Ovary (tissue), 10 donors: ENCODE measurements at places on chromosomes 12 and 14. TPM values are rescaled to one million over a fixed set of nuclear protein-coding genes. Genes with fewer than 3 reads are reported as not detected.

DNA sequence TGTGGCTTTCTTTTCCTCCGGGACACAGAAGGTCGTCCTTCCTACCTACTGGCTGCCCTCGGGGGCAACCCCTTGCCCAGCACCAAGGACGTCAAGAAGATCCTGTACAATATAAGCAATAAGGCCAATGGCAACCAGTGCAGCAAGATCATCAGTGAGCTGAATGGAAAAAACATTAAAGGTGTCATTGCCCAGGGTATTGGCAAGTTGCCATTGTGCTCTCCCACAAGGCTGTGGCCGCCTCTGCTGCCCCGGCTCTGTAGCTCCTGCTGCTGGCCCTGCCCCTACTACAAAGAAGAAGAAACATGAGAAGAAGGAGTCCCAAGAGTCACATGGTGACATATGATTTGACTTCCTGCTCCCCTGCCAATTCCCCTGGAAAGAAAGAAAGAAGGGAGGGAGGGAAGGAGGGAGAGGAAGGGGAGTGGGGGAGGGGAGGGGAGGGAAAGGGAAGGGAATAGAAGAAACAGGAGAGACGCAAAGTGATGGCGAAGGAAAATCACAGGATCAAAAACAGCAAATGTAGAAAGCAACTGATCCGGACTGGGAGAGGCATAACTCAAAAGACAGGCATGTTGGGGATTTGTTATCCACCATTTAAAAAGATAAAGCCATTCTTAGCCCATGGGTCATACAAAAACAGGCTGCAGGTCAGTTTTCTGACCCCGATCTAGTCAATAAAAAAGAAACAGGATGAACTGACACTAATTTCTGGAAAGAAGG is 61.3 kb upstream of the RESF1 start:
- H3K36me3 ChIP-seq, result no peaks in the 10 kb centered on the region
- no peak overlapping the region for H3K4me3 ChIP-seq
- no peaks in the 10 kb centered on the region for H3K27me3 ChIP-seq

DNA sequence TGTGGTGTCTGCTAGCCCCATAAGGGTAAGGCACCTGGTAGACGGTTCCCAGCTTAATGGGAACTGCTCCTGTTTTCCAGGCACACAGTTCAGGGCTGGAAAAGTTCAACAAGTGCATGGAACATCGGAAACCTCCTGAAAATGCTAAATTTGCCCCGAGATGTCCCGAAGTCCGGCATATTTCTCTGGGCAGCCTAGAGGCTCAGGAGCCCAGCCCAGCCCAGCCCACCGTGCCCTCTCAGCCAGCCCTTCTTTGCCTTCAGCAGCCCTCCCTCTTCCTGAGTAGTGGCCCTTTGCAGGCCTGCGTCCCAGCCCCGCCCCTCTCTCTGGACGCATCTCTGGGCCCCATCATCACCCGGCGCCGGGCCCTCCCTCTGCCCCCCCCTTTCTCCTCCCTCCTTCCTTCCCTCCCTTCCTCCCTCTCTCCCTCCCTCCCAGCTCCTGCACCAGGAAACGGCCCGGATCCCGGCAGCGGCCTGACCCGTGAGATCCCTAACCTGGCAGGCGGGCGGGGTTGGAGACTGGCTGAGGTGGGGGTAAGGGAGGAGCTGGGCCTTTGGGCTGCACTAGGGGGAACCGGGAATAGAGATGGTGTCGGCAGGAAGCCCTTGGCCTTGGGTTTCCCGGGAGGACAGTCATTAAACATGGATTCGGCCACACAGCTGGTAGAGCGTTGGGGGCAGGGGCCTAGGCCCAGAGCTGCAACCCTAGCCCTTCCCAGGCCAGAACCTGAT is at the start of gene BCL2L2:
BCL2L2 (plus strand) TSS at position 422 of the 734 bp plus-strand sequence. CDS start 935 bp downstream, outside the sequence.
- DNase-seq, result peak; percentile 92
- H3K4me3 ChIP-seq, result peak within 1 kb of the TSS; percentile 67
- H3K36me3 ChIP-seq, result no peaks in the 10 kb centered on the region
- H3K4me1 ChIP-seq, result peaks cover 9% of the 10 kb centered on the region

FGF6 gene
- not detected for polyA plus RNA-seq

GRCh38 chr12:63823040-63823439 is 21.5 kb upstream of the SRGAP1 start:
- H3K27me3 ChIP-seq, result no peaks in the 10 kb centered on the region
- no peak for DNase-seq
- H3K4me3 ChIP-seq, result no peak overlapping the region
- no peak overlapping the region for H3K27ac ChIP-seq
- H3K4me1 ChIP-seq, result no peaks in the 10 kb centered on the region
- H3K36me3 ChIP-seq, result no peaks in the 10 kb centered on the region

LBHD2 gene
- polyA plus RNA-seq, result not detected

GRCh38 chr12:12558291-12558690 is 4.4 kb downstream of the DUSP16 start:
- no peak overlapping the region for H3K4me3 ChIP-seq

SLC17A8 gene
- polyA plus RNA-seq, result 0.11 TPM

BCL11B gene
- 0.08 TPM for polyA plus RNA-seq

GRCh38 chr14:65228956-65229747 is 126.8 kb upstream of the MAX start:
- DNase-seq, result no peak
- peak overlapping the region; percentile 36 for H3K4me3 ChIP-seq
- peaks cover 4% of the 10 kb centered on the region for H3K4me1 ChIP-seq

DNA sequence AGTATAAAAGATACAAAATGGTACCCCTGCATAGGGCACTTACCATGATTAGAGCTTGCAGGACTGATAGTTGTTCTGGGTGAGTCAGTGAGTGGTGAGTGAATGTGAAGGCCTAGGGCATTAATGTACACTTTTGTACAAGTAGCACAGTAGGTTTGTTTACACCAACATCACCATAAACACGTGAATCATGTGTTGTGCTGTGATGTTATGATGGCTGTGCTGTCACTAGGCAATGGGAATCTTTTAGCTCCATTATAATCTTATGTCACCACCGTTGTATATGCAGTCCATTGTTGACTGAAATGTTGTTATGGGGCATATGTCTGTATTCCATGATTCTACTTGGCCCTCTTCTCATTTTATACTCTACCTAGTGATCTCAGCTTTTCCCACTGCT is 11.8 kb downstream of the NUBPL start:
- no peak overlapping the region for H3K4me3 ChIP-seq
- no peaks in the 10 kb centered on the region for H3K36me3 ChIP-seq
- no peaks in the 10 kb centered on the region for H3K27me3 ChIP-seq

DNA sequence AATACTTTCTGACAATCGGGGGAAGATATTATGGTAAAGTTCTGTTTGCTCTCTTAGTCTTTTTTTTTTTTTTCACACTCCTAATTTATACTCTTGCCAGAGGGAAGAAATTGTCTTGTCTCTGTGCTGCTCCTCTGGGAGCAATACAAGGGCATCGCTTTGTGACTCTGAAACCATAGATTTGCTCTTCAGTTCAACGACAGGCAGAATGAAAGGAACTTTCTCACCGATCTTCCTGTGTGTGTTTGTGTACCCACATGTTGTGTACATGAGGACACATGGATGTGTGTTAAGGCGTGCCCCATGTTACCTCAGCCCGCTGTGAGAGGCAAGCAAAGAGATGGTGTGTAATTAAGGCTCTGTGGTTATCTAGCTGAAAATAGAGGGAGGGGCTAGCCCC is 457.6 kb downstream of the EGLN3 start:
- H3K4me3 ChIP-seq, result no peak overlapping the region
- no peaks in the 10 kb centered on the region for H3K36me3 ChIP-seq
- H3K27ac ChIP-seq, result no peak overlapping the region

- no peak for DNase-seq
- no peaks in the 10 kb centered on the region for H3K36me3 ChIP-seq
- H3K27me3 ChIP-seq, result no peaks in the 10 kb centered on the region
- no peak overlapping the region for H3K27ac ChIP-seq
- H3K4me1 ChIP-seq, result no peaks in the 10 kb centered on the region
Measured at GRCh38 chr12:95881331-95881955, 22.7 kb downstream of the SNRPF start.

DNA sequence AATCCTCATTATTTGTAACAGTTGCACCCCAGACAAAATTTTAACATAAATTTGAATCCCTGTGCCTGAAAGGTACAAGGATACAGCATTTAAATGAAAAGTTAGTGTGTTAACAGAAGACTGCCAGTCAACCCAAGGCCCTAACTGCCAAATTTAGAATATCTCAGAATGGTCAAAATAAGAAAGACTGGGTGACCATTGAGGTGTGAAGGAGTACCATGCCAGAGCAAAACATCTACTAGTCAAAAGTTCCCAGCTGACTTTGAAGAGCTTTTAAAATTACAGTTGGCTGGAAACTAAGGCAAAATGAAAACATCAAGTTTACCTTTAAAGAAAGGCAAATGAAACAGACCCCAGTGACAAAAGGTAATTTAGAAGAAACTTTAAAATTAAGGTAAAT is 18.4 kb downstream of the SAV1 start:
- no peaks in the 10 kb centered on the region for H3K36me3 ChIP-seq
- DNase-seq, result no peak
- H3K27me3 ChIP-seq, result no peaks in the 10 kb centered on the region

DNA sequence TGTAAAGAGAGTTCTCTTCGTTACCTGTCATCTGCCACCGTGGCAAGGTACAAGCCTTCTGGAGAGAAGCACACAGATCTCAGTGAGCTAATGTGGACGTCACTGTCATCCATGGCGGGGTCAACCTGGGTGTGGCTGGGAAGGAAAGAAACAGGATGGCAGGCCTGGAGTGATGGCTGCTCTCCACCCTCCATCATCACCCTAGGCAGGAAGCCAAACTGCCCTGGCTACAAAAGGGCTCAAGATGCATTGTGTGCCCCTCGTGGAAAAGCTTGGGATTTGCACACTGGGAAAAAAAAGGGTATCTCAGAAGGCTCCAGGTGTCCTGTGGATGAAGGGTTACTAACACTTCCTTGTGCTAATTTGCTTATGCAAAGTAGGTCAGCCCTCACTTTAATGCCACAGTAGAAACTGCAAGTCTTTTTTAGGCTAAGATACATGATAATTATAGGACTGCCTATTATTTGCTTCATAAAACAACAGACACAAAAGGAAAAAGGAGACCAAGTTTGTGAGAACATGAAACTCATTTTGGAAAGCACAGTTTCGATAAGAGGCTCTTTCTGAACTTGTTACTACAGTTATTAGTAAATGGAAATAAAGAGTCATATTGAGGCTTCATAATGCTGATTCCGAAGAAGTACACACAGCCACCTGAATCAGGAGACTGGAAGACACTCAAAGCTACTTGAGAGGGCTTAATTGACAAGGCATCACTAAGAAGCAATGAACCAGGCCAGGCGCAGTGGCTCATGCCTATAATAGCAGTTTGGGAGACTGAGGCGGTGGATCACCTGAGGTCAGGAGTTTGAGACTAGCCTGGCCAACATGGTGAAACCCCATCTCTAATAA is 18.9 kb downstream of the RFC5 start:
- DNase-seq, result no peak
- H3K27ac ChIP-seq, result no peak overlapping the region
- no peak overlapping the region for H3K4me3 ChIP-seq
- no peaks in the 10 kb centered on the region for H3K27me3 ChIP-seq

- DNase-seq, result no peak
- H3K27me3 ChIP-seq, result no peaks in the 10 kb centered on the region
- H3K36me3 ChIP-seq, result no peaks in the 10 kb centered on the region
Measured at GRCh38 chr14:61733972-61734371, 28.2 kb upstream of the SNAPC1 start.

ABCD2 gene
- polyA plus RNA-seq, result 0.43 TPM

GRCh38 chr14:60163693-60164092 is 1.5 kb downstream of the DHRS7 start:
- peaks cover 9% of the 10 kb centered on the region for H3K4me1 ChIP-seq
- no peak overlapping the region for H3K27ac ChIP-seq
- H3K4me3 ChIP-seq, result peak overlapping the region; percentile 71
- DNase-seq, result no peak
- no peaks in the 10 kb centered on the region for H3K36me3 ChIP-seq

- H3K36me3 ChIP-seq, result no peaks in the 10 kb centered on the region
- H3K4me3 ChIP-seq, result no peak overlapping the region
- no peak for DNase-seq
- H3K27ac ChIP-seq, result no peak overlapping the region
- H3K27me3 ChIP-seq, result no peaks in the 10 kb centered on the region
Measured at GRCh38 chr14:76500011-76500410, 124.1 kb downstream of the ESRRB start.

GRCh38 chr14:104739546-104740516 is 13.1 kb upstream of the SIVA1 start:
- no peaks in the 10 kb centered on the region for H3K36me3 ChIP-seq
- DNase-seq, result no peak
- no peak overlapping the region for H3K27ac ChIP-seq
- no peak overlapping the region for H3K4me3 ChIP-seq
- H3K4me1 ChIP-seq, result no peaks in the 10 kb centered on the region

ANG gene
- polyA plus RNA-seq, result 80.5 TPM

- H3K27me3 ChIP-seq, result no peaks in the 10 kb centered on the region
- no peak overlapping the region for H3K27ac ChIP-seq
- DNase-seq, result no peak
- no peak overlapping the region for H3K4me3 ChIP-seq
- H3K4me1 ChIP-seq, result no peaks in the 10 kb centered on the region
Measured at GRCh38 chr12:43115441-43116160, 436.4 kb downstream of the ADAMTS20 start.

DNA sequence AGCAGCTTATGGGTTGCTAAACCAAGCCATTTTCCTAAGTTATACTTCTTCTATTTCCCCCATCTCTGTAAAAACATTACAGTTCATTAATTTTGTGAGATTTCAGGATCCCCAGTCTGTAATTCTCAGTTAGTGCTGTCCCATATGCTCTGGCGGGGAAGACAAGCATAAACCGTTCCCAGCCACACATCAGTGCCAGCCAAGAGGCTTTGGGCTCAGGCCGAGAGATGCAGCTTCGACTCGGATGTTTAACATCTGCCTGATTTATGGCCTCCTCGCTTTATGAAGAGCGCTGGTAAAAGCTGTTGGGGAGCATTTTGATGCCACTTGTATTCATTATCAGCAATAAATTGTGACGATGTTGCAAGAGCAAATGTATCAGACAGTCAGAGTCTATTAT is 349.1 kb upstream of the CCDC196 start:
- H3K27ac ChIP-seq, result no peak overlapping the region
- no peak overlapping the region for H3K4me3 ChIP-seq
- no peaks in the 10 kb centered on the region for H3K4me1 ChIP-seq
- H3K36me3 ChIP-seq, result no peaks in the 10 kb centered on the region

RBM19 gene
- 11.6 TPM for polyA plus RNA-seq

GRCh38 chr12:5428332-5429221 is 3.3 kb upstream of the NTF3 start:
- no peak for DNase-seq
- no peaks in the 10 kb centered on the region for H3K27me3 ChIP-seq
- peaks cover 2% of the 10 kb centered on the region for H3K4me1 ChIP-seq
- H3K27ac ChIP-seq, result no peak overlapping the region

DNA sequence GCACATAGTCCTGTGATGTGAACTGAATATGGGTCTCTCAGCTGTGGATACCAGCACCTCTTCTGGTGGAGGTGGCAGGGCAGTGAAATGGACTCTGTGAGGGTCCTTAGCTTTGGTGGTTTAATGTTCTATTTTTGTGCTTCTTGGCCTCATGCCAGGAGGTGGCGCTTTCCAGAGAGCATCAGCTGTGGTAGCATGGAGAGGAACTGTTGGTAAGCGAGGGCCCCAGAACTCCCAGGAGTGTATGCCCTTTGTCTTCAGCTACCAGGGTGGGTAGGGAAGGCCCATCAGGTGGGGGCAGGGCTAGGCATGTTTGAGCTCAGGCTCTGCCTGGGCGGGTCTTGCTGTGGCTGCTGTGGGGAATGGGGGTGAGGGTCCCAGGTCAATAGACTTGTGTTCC is 241.7 kb downstream of the AEBP2 start:
- no peak for DNase-seq
- H3K4me3 ChIP-seq, result no peak overlapping the region
- no peak overlapping the region for H3K27ac ChIP-seq
- no peaks in the 10 kb centered on the region for H3K27me3 ChIP-seq
- no peaks in the 10 kb centered on the region for H3K4me1 ChIP-seq

CLEC2B gene
- 31.6 TPM for polyA plus RNA-seq

LRFN5 gene
- polyA plus RNA-seq, result 2.1 TPM
